ENCODE measurements at places on chromosomes 6 and 20.

GRCh38 chr20:44586289-44586911, 4.0 kb downstream of the PKIG start:
- DNase-seq, result no peak

- DNase-seq, result no peak
Observed at GRCh38 chr20:20209684-20210083, 157.4 kb downstream of the CFAP61 start.

DNA sequence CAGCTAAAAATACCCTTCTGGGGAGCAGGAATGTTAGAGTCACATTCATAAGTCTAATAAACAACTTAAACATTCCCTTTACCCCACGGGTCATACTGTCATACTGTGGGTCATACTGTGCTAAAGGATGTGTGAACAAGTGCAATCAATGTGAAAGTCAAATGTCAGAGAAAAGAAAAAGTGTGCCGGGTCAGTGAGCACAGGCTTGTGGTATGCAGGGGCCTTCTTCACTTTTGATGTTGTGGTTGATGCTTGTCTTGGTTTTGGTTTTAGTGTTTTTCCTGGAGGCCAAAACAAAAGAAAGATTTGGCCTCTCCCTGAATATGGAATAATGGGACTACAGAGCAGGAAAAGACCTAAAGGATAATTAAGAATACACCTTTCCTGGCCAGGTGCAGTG, 267.9 kb upstream of the PLN start:
- no peak for DNase-seq

DNA sequence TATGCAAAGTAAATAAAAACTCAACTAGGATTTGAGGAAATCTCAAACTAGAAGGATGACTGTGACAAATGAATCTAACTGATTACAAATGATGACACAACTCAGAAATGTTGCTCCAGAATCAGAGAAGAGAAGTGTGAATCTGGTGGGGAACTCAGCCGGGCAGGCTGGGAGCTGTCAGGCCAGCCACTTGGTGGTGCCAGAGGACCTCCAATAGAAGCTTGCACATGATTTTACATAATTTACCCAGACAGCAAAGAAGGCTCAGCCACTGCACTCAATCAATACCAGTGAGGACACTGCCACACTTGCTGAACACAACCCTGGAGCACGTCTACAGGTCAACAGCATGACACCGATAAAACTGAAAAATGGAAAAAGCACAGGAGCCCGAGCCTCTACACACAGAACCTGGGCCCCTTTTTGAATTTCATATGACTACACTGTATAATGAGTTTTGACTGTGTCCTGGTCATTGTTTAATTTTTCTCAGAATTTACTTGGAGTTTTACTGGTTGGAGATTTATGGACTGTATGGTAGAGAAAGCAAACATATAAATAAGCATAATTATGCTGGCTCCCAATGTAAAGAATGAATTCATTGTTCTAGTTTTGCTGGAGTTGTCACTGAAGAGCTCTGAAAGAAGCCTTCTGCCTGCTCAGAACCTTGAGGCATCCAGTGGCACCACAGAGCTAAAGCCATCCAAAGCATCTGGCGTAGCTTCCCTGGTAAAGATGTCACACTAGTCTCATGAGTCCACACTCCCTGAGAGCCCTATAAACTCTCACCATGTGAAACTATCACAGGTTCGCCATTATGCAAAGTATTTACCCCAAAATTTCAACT, 296.5 kb downstream of the THBS2 start:
- DNase-seq, result peak; percentile 22

GRCh38 chr20:59159493-59160376, 3.9 kb upstream of the ZNF831 start:
- no peak for DNase-seq

DNA sequence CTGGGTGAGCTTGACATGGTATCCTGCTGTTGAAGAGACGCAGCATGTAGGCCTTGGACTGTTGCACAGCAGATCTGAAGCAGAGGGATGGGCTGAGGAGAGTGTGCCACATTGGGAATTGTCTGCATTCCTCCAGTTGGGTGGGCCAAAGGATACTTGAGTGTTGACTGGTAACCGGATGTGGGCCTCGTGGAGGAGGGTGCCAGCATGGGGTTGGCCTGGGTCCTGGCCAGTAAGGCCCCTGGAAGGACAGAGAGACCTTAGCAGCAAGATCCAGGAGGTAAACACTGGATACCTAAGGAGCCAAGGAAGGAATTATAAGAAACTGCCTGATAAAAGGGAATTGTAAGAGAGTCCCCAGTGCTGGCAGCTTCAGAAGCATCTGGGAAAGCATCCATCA, 76.9 kb downstream of the FIG4 start:
- no peak for DNase-seq

DNA sequence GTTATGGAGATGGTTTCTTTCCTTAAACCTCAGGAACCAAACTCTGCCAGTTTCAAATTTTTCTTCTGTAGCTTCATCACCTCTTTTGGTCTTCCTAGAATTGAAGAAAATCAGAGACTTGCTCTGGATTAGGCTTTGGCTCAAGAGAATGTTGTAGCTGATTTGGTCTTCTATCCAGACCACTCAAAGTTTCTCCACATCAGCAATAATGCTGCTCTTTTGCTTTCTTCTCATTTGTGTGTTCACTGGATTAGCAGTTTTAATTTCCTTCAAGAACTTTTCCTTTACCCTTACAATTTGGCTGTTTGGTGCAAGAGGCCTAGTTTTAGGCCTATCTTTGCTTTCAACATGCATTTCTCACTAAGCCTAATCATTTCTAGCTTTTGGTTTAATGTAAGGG, 78.1 kb upstream of the PLCB4 start:
- DNase-seq, result no peak

DNA sequence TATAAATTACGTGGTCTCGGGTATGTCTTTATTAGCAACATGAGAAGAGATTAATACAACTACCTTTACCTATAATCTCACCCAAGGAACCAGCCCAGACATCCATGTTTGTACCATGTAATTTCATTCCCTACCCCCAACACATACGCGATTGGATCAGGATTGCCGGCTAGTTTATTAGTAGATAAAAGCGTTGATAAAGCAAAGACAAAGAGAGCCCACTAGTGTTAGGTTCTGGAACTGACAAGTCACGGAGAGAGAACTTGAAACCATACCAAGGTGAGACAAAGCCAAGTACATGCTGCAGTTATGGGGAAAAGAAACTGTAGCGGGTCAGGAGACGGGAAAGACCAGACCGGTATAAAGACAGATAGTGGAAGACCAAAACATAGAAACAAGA, 37.4 kb upstream of the FAM135A start:
- no peak for DNase-seq

DNA sequence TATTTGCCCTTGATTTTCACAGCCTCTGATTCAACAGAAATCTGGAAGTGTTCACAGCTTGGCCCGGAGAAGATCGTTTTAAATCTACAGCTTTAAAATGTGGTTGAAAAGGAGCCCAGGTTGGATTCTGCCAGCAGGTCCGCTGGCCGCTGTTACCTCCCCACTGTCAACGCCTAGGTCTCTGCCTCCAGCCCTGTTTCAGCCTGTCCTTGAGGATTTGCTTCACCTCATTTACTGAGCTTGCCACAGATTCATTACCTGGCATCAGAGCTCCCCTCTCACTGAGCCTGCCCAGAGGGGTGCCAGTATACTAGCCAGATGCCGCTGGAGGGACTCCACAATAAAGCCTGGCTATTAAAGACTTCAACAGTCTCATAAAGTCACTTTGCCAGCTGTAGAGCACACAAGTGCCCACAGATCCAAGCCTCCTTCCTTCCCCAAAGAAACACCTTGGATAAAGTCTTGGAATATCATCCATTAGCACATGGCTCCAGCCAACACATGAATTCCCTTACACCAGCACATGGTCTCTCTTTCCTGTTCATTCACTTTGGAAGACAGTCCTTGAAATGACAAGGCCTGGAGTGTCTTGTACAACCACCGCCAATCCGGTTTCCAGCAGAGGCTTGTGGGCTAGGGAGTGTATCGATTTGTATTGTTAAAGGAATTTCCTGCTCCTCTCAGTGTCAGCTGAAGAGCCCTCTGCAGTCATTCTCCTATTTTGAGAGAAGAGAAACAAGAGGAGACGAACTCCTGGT, 9.5 kb upstream of the NR2E1 start:
- no peak for DNase-seq

- no peak for DNase-seq
Observed at GRCh38 chr6:32614366-32615081, 22.7 kb upstream of the HLA-DQA1 start.

DNA sequence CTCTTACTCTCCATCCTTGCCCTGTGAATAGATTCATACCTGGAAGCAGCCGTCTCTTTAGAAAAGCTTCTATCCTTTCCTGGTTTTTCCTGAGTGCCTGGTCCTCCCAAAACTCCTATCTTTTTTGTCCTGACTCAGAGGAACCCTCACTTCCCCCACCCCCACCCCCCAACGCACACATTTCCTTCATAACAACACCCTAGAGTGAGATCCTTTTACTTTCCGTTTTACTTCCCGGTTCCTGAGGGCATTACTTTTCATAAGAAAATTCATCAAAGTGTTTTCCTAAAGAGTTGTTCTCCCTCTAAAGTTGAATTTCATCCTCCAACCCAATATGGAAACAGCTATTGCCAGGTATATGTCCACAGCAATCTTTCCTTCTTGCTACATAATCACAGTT, 327.0 kb downstream of the NRN1 start:
- no peak for DNase-seq

DNA sequence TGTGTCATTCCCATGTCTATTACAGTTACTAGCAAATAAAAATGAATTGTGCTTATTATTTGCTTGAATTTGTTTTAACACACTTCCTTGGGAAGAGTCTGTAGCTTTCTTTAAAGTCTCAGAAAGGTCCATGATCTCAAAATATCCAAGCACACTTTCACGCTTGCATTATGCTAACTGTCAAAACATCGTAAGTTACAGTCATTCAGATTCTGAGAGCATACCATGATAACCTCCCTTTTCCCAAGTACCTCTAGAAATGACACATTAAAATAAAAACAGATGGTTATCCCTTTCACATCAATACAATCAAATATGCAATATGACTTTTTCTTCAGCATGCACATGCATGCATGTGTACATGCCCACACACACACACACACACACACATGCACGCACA, 1044.4 kb upstream of the MAP3K7 start:
- no peak for DNase-seq

- peak; percentile 76 for DNase-seq
Observed at GRCh38 chr20:54207743-54208547, at the start of gene PFDN4. PFDN4 (plus strand) TSS chr20:54208087; CDS start chr20:54208101, 14 bp downstream.

DNA sequence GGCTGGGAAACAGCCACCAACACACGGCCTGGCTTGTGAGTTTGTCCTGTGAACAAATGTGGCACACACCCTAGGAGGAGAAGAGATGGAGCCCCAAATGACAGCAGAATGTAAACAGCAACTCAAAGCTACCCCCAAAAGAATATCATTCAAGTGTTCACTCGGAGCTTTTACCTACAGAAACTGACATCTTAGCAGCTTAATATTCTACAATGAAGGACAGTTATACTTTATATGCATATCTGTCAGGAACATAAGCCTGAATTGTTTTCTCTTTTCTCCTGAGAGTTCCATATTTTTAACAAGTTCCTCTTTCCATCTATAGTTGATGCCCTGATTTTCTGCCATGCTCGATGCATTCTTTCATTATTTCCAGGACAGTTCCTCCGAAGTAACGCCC, 566.0 kb upstream of the MAP3K7 start:
- DNase-seq, result no peak

- no peak for DNase-seq
Observed at GRCh38 chr20:11092151-11092550, 418.4 kb upstream of the JAG1 start.

DNA sequence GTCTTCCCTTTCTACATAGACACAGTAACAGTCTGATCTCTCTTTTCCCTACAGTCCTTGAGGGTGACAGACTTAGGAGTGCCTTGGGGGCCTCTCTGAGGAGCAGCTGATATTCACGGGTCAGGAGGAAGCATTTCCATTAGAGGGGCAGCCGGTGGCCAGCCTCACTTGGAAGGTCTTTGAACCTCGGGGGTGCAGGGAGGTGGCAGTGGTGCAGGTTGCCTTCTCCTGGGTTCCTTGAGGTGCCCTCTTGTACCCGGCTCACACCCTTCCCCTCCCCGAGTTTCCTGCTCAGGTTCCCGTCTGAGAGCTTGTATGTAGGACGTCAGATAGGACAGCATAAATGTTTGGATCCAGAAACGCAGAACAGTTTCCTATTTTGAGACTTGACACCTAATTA, 2.5 kb downstream of the RTEL1 start:
- no peak for DNase-seq

DNA sequence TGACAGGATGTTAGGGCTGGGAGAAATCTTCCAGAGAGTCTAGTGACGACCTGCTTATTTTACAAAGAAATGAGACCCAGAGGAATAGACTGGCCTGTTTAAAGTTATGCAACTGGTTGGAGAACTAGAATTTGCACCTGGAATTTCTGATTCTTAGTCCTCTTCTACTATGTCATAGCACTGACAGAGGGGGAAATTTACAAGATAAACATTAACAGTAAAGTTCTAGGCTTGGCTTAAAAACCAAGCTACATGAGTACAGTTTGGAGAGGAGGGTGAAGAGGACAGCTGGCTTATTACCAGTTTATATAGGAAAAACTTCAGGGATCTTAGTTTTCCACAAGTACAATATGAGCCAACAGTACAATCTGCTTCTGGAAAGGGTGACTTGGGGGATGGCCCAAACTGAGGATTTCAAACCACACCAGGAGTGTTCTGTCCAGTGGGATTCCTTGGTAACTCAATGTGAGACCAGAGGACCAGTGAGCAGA, 269.6 kb downstream of the CD109 start:
- DNase-seq, result no peak

GRCh38 chr6:104788400-104788799, 71.3 kb downstream of the HACE1 start:
- DNase-seq, result no peak

- DNase-seq, result no peak
Observed at GRCh38 chr20:39155971-39156370, 193.8 kb downstream of the DHX35 start.

DNA sequence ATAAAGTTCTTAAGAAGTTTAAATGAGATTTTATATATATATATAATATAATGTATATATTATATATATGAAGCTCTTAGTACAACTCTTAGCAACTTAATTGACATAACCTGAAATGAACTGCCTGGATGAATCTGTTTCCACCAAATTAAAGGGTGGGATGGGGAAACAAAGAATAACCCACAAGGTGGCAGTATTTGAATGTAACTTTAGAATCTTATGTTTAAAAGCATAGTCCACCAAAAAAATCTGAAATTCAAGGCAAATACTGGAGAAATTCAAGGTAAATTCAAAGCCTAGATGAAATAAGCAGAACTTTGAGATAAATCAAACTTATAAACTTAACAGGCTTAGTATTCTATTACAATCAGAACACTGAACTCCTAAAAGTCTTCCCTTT, 4.4 kb upstream of the IBTK start:
- no peak for DNase-seq
